EL (cell line): ENCODE measurements at places on chromosomes 2 and 18.

DNA sequence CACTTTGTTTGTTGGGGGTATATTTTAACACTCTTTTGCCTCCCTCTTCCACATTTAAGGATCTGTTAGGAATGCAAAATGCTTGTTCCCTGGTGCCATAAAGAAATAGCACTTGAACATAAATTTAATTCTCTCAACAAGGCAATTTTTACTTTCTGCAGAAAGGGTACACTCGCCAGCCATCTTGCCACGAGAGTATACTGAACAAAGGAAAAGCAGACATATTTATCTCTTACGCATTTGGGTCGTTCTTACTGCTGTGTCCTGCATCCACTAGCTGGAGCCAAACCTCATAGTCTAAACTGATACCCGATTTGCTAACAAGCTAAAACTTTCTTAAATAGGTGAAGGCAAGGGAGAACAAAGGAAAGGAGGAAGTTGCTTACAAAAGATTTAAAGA, 129.5 kb downstream of the B3GNT2 start:
- DNase-seq: no peak

- DNase-seq: peak; percentile 98
Observed at GRCh38 chr2:238895891-238896600, 48.2 kb downstream of the TWIST2 start.

GRCh38 chr2:166229678-166230023, 101.8 kb upstream of the SCN1A start:
- DNase-seq: no peak

GRCh38 chr18:11025671-11026070, 123.7 kb downstream of the PIEZO2 start:
- peak; percentile 7 for DNase-seq

GRCh38 chr2:229342376-229342775, 71.3 kb upstream of the PID1 start:
- DNase-seq: peak; percentile 23

- no peak for DNase-seq
Observed at GRCh38 chr18:10901329-10901728, 248.0 kb downstream of the PIEZO2 start.

GRCh38 chr2:120469426-120469825, 123.5 kb downstream of the INHBB start:
- DNase-seq: peak; percentile 23

- no peak for DNase-seq
Observed at GRCh38 chr2:171185165-171185818, 24.6 kb upstream of the TLK1 start.

DNA sequence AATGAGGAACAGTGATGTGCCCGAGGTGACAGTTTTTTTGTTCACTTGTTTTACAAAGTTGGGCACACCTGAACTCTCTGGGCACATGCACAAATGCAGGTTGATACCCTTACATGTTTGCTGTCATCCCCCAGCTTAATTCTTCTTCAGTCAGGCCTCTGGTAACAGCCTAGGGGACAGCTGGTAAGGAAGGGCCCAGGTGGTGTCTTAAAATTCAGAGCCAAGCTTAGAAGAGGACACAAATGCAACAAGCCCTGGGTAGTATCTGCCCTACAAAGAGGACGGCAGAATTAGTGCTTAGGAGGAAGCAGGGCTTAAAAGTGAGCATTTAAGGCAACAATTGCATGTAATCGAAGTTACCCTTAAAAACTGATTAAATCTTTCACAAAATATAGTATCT, 171.9 kb upstream of the ACAA2 start:
- DNase-seq: no peak

DNA sequence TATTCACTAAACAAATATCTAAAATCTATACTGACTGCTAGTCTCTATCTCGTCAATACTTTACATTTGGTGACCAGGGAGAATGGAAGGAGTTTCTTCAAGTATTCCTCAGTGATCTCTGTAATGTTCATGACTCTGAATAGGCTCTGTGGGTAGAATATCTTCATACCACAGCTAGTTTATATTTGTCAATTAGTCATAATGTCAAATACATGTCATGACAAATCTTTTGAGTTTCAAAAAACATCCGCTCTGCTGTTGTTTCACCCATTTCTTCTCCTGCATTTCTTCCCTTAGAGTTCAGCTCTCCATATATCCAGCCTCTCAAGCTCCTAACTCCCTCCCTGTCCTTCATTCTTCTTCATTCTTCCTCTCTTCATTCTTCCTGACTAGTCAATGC, 206.5 kb upstream of the FANCL start:
- DNase-seq: peak; percentile 0

DNA sequence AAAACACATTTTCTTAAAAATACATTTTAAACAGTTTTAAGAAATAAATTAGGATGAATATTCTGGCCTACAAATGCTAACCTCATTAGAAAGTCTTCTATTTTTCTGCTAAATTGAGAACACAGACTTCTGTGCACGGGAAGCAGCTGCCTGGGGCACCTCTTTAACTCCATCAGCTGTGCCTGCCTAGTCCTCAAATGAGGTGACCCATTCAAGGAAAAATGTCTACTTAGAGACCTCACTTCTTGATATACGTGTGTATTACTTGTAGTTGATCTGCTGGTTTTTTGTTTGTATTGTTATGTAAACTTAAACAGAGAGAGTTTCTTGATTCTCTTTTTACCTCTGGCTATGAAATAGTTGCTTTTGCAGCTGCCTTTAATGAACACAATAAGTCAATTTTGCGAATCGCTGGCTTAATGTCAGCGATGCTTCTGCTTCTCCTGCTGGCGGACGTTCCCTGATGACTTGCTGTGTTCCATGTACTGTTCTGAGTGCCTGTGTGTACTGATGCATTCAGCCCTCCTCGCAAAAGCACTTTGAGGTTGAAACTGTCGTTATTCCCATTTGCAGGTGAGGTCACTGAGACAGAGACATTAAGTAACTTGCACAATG, 88.7 kb upstream of the TXNDC2 start:
- DNase-seq: no peak

DNA sequence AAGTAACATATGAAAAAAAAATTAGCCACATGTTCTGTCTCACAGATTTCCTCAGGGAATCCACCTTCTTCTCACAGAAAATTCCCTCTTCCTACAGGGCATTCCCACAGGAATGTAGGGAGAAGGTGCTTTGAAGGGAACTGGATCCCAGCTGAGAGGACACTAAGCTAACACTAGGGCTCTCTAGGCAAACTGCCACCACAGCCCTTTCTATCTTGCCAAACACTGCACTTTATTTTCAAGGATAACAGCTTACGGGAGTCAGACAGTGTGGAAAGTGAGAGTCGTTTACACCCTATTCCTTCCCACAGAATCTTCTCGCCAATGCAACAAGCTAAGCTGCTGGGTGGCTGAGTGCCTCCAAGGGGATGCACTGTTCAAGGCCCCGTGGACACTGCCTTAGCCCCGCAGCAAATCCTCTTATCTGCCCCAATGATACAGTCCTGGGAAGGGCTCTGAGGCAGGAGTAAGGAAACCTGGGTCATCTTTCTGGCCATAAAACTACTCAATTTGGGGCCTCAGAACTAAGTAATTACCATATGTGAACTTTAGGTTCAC, 76.9 kb downstream of the CCDC93 start:
- no peak for DNase-seq

GRCh38 chr18:70448588-70448987, 159.7 kb downstream of the SOCS6 start:
- DNase-seq: no peak

DNA sequence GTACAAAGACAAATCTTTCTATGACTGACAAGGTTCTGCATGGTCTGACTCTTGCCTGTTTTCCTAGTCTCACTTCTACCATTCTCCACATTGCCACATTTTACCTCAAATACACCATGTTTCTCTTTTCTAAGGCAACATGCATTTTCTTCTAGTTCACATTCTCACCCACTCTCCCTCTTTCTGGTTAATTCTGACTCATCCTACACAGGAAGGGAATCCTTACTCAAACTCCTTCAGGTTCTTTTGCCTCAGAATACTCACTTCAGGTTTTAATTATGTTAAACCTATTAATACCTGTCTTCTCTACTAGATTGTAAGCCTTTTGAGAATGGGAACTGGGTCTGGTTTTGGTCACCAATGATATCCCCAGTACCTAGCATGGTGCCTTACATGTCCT, 47.2 kb downstream of the MAP2 start:
- peak; percentile 30 for DNase-seq

- no peak for DNase-seq
Observed at GRCh38 chr2:162782138-162782537, 56.4 kb downstream of the KCNH7 start.
